ENCODE measurements at places on chromosomes 16 and 17.

GRCh38 chr16:67843343-67843765 lies 1.2 kb downstream of the THAP11 start:
- DNase-seq = peak; percentile 21

DNA sequence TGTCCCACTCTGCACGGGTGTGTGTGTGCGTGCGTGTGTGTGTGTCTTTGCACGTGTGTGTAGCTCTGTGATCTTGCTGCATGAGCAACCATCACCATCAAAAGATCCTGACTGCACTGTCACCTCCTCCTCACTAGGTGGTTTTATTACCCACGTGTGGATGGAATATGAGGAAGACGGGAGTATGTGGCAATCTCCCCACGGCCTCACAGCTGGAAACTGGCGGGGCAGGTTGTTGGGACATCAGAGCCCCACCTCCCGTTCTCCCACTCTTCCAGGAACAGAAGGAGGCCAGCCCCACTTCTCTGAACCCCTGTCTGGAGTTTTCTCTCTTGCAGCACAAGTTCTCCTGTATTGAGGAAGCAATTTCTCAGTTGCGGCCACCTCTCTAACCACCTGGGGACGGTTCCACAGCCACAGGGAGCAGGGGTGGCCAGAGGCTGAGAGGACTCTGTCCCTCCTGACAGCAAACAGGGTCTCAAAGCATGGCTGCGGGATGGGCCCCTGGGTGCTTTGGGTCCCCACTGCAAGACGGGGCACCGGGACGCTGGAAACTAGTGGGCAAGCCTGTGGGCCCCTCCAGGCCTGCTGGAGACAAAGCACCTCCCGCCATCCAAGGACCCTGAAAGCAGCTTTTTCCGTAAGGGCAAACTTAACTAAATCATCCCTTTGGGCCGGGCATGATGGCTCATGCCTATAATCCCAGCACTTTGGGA lies 27.9 kb upstream of the ATP2C2 start:
- DNase-seq = no peak

- DNase-seq = no peak
Measured at GRCh38 chr17:74335529-74336062, 9.6 kb downstream of the KIF19 start.

DNA sequence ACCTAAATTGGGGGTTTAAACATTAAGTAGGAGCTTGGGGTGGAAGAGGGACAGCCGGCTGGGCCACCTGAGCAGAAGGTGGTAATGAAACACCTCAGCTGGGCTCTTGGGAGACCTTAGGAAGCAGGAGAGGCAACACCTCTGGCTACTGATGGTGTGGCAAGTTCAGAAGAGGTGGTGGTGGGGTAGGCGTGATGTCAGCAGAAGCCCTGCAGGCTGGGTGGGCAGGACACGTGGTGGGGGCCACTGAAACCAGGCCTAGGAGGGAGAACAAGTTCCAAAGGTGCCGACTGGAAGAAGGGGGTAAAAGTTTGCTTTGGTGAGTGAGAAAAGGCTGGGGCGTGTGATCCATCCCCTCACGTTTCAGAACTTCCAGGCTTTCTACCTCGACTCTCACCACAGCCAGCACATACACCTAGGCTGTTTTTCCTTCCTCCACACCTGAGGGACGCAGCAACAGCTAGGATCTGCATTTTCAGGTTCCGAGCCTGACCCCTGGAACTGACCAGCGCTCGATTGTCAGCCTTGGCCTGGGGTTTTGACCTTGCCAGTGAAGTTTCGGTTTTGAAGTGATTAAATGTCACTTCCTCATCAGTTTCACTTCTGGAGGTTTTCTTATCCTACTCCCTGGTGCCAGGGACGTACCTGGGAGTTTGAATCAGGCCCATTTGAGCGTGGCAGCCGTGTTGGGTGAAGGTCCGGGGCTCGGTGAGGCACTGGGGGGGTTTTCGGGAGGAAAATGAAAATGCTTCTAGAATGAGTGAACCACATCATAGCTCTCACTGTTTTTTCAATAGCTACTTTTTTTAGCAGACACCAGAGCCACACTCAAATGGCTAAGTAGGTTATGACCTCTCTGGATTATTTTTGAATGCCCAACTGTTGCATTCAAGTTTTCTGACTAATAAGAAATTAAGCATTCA lies 10.0 kb downstream of the SNN start:
- DNase-seq = no peak

GRCh38 chr16:22300427-22301071 lies 3.3 kb downstream of the POLR3E start:
- peak; percentile 80 for DNase-seq

DNA sequence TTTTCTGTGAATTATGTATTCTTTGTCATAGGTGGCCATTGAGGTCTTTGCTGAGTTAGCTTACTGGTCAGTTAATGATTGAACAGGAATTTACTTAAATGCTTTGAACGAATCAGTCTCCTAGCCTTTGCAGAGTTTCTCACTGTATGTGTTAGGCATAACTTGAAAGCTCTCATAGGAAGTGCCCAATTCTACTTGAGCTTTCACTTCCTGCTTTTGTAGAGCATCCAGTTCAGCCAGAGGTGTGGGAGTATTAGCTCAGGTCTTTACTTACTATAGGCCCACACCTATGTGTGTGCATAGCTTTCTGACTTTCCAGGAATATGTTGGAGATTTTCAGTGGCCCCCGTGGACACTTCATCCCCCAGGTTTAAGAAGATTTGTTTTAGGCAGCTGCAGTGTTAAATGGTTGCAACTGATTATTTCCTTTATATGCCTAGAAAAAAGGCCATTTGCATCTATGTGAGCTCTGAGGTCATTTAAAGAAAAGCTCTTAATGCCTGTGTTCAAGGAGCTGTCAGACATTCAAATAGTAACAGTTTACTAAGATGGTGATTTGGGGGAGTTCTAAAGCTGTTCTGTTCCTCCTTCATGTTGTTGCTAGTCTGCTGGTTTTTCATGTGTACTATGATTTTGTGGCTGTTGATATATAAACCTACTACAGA lies 62.3 kb downstream of the PHKB start:
- DNase-seq = no peak

GRCh38 chr16:31382485-31383161 lies 10.5 kb upstream of the ITGAD start:
- DNase-seq = peak; percentile 75

DNA sequence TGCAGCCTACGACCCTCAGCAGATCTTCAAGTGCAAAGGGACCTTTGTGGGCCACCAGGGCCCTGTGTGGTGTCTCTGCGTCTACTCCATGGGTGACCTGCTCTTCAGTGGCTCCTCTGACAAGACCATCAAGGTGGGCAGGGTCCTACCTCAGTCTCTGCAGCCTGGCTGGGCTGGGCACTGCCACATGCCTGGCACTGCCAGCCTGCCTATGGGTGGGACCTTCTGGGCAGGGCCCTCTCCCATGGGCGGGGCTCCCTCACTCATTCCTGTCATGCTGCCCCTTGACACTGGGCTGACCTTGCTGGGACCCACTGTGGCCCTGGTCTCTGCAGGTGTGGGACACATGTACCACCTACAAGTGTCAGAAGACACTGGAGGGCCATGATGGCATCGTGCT lies 18.3 kb downstream of the TRAF7 start:
- DNase-seq = no peak

- DNase-seq = peak; percentile 41
Measured at GRCh38 chr17:42342242-42343008, 45.8 kb downstream of the STAT3 start.

DNA sequence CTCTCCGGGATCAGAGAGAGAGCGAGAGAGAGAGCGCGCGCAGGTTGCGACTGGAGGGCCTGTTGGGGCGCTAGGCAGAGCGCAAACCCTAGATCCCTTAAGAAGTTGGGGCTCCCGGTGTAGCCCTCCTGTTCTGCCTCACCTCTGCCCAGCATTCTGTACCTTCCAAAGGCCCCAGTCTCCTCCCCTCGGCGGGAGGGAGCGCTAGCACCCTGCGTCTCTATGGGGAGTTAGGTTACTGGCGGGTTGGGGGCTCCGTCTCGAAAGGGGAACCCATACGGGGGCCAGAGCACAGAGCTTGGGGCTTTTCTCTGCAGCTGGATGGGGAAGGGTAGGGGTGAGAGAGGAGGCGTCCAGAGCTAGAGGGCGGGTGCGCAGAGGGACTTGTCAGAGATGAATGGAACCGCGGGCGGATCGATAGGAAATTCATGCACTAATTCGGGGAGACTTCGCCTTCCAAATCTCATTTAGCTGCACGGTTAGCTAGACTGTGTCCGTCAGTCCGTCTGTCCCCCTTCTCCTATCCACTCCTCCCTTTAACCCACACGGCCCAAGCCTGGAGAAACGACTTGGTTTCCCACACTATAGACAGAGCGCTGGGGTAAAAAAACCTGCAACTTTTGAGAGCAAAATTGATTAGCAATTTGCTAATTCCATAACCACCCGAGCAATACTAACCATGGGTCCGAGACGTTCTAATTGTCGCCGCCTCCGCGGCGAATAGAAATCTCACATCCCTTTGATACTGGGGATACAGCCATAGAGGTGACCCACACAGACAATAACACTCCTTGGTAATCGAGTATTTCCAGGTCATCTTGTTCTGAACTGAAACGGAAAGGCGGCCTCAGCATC lies 693 bp upstream of the HOXB4 start:
- no peak for DNase-seq

DNA sequence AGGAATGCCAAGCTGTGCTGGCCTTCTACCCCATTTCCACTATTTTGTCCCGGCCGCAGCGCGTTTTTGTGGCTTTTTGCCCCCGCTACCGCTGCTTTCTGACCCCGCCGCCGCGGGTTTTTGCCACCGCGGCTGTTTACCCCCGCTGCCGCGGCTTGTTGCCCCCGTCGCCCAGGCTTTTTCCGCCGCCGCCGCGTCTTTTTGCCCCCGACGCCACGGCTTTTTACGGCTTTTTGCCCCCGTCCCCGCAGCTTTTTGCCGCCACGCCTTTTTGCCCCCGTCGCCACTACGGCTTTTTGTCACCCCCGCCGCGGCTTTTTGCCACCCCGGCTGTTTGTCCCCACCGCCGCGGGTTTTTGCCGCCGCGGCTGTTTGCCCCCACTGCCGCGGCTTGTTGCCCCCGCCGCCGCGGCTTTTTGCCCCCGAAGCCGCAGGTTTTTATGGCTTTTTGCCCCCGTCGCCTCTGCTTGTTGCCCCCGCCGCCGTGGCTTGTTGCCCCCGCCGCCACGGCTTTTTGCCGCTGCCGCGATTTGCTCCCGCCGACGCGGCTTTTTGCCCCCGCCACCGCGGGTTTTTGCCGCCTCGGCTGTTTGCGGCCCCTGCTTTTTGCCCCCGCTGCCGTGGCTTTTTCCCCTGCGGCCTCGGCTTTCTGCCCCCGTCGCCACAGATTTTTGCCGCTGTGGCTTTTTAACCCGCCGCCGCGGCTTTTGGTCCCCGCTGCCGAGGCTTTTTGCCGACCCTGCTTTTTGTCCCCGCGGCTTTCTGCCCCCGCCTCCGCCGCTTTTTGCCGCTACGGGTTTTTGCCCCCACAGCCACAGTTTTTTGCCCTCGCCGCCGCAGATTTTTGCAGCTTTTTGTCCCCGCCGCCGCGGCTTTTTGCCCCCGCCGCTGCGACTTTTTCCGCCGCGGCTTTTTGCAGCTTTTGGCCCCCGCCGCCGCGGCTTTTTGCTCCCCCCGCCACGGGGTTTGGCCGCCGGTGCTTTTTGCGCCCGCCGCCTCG lies 520.4 kb upstream of the WSB1 start:
- DNase-seq = no peak

GRCh38 chr16:15854906-15855703 lies 1.7 kb downstream of the MYH11 start:
- DNase-seq = no peak

GRCh38 chr16:8137606-8138005 lies 452.7 kb downstream of the TMEM114 start:
- no peak for DNase-seq

GRCh38 chr16:49340466-49340865 lies 33.1 kb upstream of the C16orf78 start:
- DNase-seq = no peak

DNA sequence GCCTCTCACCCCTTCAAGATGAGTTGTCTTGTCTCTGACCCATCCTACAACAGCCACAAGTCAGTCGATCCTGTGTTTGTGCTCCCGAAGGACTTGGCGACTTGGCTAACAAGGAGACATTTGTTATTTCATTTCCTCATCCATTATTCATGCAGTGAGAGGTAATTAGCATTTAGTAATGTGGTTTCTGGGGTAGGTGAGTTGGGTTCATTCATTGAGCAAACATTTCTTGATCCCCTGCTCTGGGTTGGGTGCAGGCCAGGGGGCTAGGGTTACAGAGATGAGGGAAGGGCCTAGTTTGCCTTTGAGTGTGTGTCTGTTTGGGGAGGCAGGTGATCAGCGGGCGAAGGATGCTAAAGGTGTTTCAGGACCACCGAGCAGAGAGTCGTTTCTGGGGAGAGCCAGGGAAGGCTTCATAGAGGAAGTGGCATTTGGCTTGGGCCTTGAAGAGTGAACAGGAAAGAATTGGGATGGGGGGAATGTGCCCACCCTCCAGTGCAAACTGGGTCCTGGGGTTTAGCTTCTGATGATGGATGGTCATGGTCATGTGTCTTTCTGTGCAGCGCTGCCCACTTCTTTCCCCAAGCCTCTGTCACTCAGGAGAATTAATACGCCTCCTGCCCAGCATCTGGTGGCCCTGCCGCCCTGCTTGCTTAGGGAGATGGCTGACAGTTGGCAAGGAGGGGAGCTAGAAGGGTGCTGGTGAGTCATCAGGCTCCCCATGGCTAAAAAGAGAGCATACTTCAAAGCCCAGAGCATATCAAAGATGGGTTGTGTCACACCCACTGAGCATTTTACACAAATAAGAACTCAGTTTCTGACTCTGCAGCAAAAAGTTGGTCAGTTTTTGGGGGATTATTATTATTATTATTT lies 38.5 kb downstream of the MSI2 start:
- DNase-seq = peak; percentile 15

DNA sequence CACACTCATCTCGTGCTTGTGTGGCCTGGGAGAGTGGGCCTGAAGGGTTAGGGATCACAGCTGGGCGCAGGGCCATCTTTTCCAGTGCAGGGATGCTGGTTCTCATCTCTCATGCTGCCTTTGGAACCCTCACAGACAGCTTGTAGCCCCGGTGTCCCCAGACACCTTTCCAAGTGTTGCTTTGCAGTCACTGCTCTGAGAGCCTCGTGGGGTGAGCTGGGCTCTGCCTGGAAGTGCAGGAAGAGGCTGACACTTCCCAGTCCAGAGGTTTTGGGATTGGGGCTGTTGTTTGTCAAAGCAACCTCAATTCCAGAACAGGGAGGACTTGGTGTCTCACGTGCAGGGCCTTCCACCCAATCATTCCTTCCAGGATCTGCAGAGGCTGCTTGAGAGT lies 28.2 kb downstream of the TBX4 start:
- DNase-seq = no peak

DNA sequence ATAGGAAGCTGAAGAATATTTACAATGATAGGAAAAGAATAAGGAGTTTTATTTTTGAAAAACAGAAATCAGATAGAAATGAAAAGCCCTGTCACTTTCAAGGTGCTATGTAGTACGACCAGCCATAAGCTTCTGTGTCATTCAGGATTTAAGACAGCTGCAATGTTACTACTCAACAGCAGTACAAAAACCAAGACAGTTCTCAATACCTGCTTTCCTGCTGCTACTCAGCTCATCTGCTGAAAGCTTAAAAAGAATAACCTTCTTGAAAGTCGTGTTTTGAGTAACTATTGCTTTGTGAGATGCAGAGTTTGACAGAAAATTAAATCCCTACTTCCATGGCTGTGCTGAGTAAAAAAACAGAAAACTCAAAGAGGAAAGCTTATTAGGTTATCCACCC lies 8.7 kb downstream of the GRB2 start:
- no peak for DNase-seq

GRCh38 chr16:945271-946047 lies 25.3 kb downstream of the LMF1 start:
- no peak for DNase-seq

- DNase-seq = no peak
Measured at GRCh38 chr16:20673071-20673806, 24.2 kb downstream of the ACSM1 start.
